ENCODE measurements at places on chromosomes 12 and 14. TPM values are rescaled to one million over a fixed set of nuclear protein-coding genes. Genes with fewer than 3 reads are reported as not detected.

CLEC6A gene
- not detected for total RNA-seq

DNA sequence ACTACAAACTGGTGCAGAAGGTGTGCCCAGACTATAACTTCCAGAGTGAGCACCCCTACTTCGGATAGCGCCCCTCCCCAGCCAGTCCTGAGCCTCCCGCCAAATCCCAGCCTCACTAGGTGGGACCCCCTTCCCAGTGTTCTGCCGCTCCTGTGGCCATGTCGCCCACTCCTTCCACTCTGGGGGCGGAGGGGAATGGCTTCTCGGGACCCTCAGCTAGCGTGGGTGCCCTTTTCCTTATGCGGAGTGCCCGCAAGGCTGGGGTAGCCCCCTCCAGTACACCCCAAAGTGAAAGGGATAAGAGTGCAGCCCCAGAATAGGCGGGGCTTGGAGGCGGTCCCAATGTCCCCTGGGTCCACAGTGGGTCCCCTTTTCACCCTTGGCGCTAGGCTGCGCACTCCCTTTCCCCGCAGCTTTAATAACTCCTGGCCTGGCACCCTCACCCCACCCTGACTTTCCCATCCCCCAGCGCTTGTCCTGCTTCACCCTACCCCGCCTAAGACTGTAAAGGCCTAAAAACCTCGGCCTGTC is 3.8 kb upstream of the SHMT2 start:
- DNase-seq: no peak

- DNase-seq: no peak
Measured at GRCh38 chr14:91294153-91294552, 49.6 kb upstream of the GPR68 start.

DNA sequence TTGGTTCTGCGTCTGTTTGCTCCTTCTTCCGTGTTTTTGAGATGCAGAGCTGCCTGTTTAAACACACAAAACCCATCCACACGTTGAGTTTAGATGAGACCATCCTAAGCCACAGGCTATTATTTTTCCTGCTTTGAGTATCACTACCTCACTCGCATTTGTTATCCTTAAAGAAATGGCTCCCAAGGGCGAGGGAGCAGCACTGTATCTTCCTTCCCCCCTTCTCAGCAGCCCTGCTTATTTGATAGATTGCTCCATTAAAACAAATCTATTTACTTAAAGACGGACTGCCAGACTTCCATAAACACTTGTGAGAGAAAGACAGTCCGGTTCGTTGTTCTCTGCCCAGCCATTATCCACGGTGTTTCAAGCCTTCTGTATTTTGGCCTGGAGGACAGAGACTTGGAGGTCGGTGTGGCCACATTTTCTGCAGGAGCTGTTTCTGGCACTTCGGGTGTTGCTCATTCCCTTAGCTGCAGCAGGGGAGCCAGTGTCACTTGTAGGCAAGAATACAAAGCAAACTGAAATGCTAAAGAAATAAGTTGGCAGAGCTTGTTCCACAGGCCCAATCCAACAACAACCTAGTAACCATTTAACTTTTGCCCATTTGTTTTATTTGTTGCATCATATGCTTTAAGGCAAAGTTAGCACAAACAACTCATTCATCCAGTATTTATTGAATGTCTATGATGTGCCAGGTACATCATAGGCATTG is 275.4 kb downstream of the TTC6 start:
- DNase-seq: no peak

- no peak for DNase-seq
Measured at GRCh38 chr12:94305130-94305957, 154.3 kb downstream of the CEP83 start.

SLC7A8 gene
- 0.04 TPM for total RNA-seq

TTC9 gene
- total RNA-seq: 6.4 TPM

SOCS2 gene
- total RNA-seq: 13.3 TPM

- DNase-seq: no peak
Measured at GRCh38 chr12:6053541-6053940, 70.9 kb downstream of the VWF start.

- no peak for DNase-seq
Measured at GRCh38 chr12:121537814-121538698, 42.8 kb downstream of the KDM2B start.

KRT77 gene
- not detected for total RNA-seq
